Nasal cavity respiratory epithelium epithelial cell of viscerocranial mucosa (primary cell): ENCODE measurements at places on chromosomes 16 and 17. TPM values are rescaled to one million over a fixed set of nuclear protein-coding genes. Genes with fewer than 3 reads are reported as not detected.

CCL11 gene
- total RNA-seq = not detected in 2 replicates

LPO gene
- under 0.01 and 0.21 TPM in 2 replicates for total RNA-seq

TAX1BP3 gene
- 150 and 163 TPM in 2 replicates for total RNA-seq

GCGR gene
- 0.07 TPM in 1 of 2 replicates, not detected in the other for total RNA-seq

KCNG4 gene
- not detected in 2 replicates for total RNA-seq

TNS4 gene
- 24.3 and 91.8 TPM in 2 replicates for total RNA-seq

FN3KRP gene
- total RNA-seq = 16.7 and 20.4 TPM in 2 replicates

NECAB2 gene
- not detected in 2 replicates for total RNA-seq
